ENCODE measurements at places on chromosomes 7 and 10. TPM values are rescaled to one million over a fixed set of nuclear protein-coding genes. Genes with fewer than 3 reads are reported as not detected.

Gene DIP2C
- total RNA-seq, result 4.8 TPM

DNA sequence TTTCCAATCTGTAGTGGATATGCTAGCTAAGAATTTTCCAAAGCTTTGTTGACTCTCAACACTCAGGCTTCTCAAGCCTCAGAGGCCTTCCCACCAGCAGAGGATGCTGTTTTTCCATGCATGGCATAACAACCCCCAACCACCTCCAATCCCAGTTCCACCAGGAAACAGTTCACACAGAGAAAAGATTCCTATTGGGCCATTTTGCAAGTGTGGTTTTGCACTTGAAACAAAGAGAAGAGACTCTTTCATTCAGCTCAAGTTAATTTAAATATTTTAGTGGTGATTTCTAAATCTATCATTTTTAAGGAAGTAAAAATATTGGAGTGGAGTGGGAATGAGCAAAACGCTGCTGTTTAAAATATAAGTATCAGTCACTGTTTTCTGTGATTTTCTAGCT lies 105.6 kb upstream of the COL1A2 start:
- DNase-seq, result peak; percentile 87

DNA sequence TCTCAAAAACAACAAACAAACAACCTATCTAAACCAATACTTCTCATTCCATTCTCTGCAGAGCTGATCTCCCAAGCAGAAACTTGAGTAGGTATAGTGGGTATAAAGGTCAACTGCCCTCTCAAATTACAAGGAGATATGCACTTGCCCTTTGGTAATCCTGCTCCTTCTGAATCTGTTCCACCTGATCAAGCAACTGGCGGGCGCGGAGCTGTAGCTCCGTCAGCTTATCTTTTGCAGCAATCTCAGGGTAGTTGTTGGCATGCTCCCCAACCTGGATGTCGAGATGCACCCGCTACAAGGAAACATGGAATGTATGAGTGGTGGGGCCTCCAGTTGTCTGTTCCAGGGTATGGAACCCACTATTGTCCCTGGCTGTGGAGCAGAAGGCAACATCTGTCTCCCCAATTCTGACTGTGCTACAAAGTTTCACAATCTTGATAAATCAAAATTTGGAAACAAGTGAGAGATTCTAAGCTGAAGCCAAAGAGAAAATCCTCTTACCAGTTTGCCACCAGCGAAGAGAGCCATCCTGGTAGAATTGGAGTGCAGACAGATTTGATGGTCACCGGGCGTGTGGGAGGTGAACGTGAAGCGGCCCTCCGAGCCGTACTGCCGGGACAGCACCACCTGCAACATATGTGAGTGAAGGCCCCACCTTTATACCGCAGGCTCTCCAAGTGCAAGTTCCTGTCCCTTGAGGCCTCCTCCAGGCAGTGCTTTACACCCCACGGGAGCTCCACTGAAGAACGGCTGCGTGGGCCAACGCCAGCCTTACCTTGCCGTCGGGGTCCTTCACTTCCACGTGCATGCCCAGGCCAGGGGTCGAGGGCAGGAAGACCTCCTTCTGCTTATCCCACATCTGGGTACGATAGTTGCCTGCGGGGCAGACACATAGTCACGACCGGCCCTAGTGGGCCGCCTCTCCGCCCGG lies 819 bp downstream of the TMED4 start:
- peak; percentile 34 for DNase-seq

- DNase-seq, result peak; percentile 48
These were observed 31.3 kb upstream of the SMC3 start for GRCh38 chr10:110535958-110536891.

- no peak for DNase-seq
These were observed 57.8 kb downstream of the LUC7L2 start for GRCh38 chr7:139417478-139417877.

GRCh38 chr7:39733881-39734632 lies 110.7 kb downstream of the RALA start:
- DNase-seq, result peak; percentile 50

GRCh38 chr7:135965602-135966001 lies 11.6 kb downstream of the MTPN start:
- peak; percentile 59 for DNase-seq

- DNase-seq, result peak; percentile 48
These were observed 128.5 kb downstream of the TNS3 start for GRCh38 chr7:47453093-47454061.
